ENCODE measurements at places on chromosomes 13 and 19.

- no peak for DNase-seq
These were observed 1438.1 kb downstream of the UQCRFS1 start for GRCh38 chr19:27774827-27775226.

DNA sequence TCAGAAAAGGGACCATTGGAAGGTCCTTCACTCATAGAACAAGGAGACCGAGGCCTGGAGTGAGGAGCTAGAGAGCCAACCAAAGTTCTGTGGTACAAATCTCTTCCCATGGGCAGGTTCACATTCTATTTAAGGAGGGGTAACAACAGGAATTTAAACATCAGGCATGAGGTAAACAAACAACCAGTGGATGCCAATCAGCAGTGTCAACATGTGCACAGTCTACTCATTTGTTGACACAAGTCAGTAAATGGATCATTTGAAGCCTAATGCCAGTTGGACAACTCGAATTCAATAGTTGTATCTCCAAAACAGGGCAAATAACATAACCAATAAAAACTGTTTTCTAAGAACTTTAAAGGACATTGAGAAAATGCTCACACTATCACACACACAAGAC lies 6.3 kb upstream of the DOCK9 start:
- no peak for DNase-seq

DNA sequence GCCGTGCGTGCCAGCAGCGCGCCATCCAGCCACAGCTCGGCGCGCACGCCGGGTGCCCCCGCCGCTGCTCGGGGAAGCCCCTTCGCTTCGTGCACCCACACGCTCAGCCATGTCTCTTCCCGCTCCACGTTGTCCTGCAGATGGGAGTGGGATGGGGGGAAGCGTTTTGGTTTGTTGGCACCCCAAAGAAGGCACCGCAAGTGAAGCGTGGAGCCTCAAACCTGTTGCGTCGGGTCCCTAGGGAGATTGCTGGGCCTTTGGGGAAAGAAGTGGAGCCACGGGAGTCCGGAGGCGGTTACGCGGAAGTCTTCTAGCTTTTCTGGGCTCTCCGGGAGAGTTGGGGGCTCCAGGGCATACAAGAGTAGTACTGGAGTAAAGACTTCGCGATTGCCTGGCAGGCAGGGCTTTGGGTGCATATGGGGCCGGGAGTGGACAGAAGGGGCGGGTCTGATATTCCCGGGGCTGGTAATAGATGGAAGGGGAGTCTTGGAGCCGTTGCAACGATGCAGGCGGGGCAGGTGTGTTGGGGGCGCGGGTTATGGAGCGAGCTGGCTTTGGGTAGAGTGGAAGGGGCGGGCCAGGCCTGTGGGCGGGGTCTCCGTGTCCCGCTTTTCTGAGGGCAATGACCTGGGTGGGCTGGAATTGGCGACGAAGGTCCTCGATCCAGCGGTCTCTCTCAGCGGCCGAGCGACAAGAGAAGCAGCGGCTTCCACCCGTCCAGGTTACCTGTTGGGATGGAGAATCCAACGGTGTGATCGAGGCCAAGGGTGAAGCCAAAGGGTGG lies 6.5 kb downstream of the RASAL3 start:
- no peak for DNase-seq

DNA sequence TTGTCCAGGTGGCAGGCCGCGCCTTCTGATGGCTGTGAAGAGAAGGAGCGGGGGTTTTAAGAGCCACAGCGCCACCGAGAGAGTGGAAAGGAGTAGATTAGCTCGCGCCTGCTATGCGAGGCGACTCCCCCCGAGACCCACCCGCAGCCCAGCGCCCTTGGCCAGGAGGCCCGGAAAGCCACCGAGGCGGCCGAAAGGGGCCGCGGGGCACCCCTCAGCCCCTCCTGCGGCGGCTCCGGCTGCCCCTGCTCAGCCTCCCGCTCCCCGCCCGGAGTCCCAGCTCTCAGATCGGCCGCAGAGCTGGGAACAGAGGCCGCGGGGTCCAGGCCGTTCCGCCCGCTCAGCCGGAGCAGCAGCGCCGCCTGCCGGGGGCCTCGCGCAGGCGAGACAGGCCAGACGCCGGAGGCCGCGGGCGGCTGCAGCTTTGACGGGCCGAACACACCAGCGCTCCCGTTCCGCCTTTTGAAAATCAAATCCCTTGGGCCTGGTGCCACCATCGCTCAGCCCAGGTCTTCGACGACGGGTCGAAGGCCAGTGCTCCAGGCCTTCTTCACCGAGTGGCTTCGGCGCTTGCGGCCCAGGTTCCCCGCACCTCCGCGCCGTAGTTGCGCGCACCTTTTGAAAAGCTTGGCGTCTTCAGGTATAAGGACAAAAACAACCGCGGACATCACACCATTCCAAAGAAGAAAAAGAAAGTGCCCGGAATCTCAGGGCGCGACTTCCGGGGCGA lies 15.3 kb downstream of the CDX2 start:
- DNase-seq = peak; percentile 87

Measured in left colon (tissue), 2 donors.